GF-D8 (cell line): ENCODE measurements at places on chromosomes 5 and 9.

DNA sequence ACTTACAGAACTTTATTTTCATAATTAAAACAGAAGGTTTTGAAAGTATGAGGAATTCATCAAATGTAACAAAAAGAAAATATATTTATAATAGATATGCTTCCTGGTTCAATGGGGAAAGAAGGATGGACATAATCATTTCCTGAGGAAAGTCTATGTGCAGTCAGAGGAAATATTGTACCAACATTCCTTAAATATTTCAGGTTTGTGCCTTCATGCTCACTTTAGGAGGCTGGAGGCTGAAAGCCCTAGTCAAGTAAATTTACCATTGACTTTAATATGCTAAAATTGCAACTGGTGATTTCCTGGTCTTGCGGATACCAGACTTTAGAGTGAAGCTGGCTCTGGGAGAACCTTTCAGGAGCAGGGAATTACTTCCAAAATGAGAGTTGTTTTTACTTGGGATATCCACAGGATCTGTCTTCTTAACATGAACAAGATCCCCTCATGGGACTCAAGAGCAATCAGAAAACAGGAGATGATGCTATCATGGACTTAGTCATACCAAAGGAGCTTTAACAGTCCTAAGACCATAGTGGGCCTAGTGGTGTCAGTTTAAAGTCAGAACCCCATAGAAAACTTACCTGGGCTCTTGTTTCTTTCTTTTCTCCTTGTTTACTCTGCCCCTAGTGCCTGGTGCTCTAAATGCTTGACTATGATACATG, 762.8 kb upstream of the GRAMD2B start:
- DNase-seq: no peak

GRCh38 chr5:42855386-42855785, 43.7 kb upstream of the SELENOP start:
- no peak for DNase-seq

GRCh38 chr5:142441616-142442015, 116.8 kb upstream of the SPRY4 start:
- no peak for DNase-seq

DNA sequence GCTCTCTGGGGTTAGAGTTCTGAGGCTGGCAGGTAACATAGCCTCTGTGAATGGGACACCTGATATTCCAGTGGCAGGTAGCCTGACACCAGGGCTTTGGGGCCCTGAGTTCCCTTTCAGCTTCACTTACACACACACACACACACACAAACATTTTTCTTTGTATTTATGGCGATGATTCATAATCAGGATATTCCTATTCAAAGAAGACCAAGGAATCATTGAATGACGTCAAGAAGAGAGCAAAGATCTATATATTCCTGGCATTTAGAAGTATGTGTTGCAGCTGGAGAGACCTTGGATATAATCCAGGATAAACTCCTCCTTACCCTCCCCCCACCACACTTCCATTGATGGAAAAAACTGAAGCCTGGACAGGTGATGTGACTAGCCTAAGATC, 7.9 kb upstream of the ENTREP1 start:
- no peak for DNase-seq

DNA sequence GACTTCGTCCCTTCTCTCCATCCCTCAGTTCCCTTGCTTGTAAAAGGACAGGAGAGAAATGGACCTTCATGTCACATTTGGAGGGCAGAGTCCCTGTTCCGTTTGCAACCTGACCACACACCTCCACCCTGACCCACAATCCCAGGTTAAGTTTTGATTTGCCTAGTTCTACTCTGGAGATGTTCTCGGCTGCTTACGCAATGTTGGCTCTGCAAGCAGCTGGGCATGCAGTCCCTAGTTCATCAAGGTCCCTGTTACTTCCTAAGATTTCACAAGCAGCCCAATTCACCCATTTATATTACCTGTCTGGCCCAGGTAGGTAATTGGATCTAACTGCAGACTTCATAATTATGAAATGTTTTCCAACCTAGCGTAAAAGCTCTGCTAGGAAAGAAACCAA, 28.8 kb downstream of the SLIT3 start:
- DNase-seq: no peak

DNA sequence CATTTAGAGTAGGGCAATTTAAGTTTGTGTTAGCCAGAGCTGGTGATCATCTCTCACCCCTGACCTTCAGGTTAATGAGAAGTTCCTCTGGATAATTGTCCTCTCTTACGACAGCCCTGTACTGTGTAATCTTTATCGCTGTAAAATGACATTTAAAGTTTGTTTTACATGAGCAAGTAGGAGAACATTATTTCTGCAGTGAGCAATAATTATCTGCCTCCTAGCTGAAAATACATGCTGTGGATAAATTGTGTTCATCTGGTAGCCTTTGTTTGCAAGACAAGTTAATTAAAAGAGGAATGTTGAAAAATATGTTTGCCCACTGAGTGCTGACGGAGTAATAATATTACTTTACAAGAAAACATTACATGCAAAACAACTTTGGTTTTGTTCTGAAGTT, 1083.8 kb upstream of the NUDT12 start:
- DNase-seq: no peak

GRCh38 chr5:78979909-78980308, 5.2 kb downstream of the ARSB start:
- no peak for DNase-seq

DNA sequence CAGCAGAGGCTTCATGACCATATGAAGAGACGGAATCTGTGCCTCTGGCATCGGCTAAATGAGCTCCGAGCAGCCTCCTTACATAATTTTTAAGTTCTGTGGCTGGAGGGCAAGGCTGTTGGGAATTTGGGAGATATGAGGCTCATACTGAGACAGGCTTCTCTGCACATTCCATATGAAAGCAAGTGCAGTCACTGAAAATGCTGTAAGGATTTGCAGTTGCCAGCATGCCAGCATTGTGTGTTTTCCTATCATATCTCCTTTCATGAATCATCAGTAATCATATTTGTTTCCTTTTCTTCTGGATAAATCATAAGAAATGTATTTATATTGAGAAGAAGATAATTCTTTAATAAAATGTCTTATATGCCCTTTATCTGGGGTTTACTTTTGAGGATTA, 775.4 kb downstream of the SEMA5A start:
- no peak for DNase-seq

DNA sequence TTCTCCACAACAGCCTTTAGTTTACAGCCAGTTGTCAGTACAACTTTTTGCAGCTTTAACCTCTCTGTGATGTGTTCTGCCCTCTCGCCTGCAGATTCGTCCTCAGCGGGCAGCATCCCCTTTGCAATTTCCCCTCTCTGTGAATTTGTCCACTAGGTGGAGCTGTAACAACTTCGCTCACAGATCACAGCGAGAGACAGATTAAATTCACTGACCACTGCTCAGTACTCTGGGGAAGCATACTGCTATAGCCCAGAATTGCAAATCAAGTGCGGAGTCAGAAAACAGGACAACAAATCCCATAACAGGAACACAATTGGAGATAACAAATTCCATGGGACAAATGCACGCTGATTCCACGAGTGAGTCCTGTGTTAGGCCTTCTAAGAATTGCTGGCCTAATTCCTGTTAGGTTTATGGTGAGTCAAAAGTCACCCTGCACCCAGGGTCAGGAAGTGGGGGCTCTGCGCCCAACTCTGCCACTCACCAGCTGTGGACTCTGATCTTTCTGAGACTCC, 2124.9 kb downstream of the MAT2B start:
- no peak for DNase-seq

DNA sequence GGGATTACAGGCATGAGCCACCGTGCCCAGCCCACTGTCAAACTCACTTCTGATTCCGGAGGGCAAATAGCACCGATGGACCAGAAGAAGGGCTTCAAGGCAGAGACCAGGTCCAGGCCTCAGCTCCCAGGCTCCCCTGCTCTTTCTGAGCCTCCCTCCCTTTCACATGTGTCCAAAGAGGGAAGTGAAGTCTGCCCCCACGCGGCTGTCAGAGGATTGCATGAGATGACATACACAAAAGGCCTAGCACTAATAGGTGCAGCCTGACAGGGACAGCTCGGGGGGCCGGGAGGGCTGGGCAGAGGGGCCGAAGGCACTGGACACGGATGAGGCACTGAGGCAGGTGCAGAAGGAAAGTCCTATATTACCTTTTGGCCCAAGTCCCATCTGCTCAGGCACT, 16.1 kb downstream of the FBP1 start:
- peak; percentile 18 for DNase-seq

GRCh38 chr5:42779083-42779482, 22.5 kb downstream of the CCDC152 start:
- no peak for DNase-seq

GRCh38 chr5:111063709-111064322, 7.7 kb upstream of the TSLP start:
- DNase-seq: no peak

DNA sequence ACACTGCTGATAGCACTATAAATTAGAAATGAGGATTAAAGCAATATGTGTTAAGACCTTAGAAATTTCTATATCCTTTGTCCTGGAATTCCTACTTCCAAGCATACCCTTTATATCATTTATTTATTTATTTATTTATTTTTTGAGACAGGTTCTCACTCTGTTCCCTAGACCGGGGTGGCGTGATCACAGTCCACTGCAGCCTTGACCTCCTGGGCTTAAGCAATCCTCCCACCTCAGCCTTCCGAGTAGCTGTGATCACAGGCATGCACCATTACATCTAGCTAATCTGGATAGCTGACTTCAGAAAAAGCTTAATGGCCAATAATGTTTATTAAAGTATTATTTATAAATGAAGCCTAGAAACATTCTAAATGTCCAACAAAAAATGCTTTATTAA, 27.3 kb downstream of the ACO1 start:
- DNase-seq: no peak

DNA sequence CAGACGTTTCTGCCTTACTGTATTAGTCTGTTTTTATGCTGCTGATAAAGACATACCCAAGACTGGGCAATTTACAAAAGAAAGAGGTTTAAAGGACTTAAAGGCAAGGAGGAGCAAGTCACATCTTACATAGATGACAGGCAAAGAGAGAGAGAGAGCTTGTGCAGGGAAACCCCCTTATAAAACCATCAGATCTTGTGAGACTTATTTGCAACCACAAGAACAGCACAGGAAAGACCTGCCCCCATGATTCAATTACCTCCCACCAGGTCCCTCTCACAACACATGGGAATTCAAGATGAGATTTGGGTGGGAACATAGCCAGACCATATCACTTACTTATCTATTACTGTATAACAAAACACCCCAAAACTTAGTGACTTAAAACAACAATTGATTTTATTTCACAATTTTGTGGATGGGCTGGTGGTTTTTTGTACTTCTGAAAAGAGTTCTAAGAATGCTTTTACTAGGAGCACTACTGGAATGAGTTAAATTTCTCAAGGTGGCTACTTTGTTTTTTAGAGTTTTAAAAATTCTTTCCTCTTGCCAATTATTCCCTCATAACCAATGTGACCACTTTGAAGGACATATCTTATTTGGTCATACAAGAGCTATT, 10.3 kb downstream of the RUSC2 start:
- no peak for DNase-seq

GRCh38 chr9:34227445-34227844, 48.6 kb downstream of the UBAP1 start:
- no peak for DNase-seq

GRCh38 chr9:96599298-96599697, 20.3 kb downstream of the CDC14B start:
- no peak for DNase-seq

GRCh38 chr9:135214706-135215105, 127.2 kb downstream of the OLFM1 start:
- DNase-seq: no peak

DNA sequence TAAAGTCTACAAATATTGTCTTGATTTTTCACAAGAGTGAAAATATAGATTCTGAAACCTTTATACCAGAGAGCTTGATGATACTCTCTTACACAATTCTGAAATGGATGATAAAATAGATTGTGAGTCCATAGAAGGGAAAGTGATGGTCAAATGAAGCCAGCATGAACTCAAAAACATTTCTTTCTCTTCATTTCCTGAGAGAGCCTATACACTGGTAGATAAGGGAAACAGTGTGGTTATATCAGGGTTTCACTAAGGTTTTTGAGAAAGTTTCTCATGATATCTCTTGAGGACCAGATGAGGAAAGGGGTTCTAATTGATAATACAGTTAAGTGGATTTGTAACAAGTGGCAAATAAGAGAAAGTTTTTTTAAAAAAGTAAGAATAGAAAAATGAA, 254.1 kb downstream of the PJA2 start:
- no peak for DNase-seq

GRCh38 chr5:139637438-139638089, 10.6 kb upstream of the CXXC5 start:
- DNase-seq: peak; percentile 46

DNA sequence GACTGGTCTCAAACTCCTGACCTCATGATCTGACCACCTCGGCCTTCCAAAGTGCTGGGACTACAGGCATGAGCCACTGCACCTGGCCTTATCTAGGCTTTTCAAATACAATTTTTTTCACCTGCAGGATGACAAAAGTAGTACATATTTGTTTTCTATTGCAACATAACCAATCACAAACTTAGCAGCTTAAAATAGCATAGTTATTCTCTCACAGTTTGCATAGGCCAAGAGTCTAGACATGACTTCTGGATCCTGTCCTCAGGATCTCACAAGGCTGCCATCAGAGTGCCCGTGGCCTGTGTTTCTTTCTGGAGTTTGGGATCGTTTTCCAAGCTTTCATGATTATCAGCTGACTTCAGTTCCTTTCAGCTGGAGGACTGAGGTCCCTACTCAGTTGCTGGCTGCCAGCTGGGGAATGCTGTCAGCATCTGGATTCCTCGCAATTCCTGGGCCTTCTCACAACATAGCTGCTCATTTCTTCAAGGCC, 348.9 kb downstream of the ARHGEF28 start:
- DNase-seq: no peak

DNA sequence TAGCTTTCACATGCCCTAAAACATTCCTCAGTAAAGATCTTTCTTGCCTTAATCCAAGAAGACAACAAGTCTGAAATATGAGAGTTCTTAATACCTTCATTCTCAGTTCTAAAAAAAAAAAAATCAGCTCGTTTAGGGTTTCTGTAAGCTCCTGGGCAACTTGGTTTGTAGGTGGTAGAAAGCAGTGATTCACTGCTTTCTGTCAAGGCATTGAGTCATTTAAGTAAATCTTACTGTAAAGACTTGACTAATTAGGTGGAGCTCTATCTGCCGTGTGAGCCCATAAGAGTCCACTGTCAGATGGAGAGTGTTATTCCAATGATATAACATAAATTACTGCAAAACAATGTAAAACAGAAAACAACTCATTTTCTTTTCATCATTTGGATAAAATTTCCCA, 56.1 kb upstream of the MAST4 start:
- DNase-seq: no peak

DNA sequence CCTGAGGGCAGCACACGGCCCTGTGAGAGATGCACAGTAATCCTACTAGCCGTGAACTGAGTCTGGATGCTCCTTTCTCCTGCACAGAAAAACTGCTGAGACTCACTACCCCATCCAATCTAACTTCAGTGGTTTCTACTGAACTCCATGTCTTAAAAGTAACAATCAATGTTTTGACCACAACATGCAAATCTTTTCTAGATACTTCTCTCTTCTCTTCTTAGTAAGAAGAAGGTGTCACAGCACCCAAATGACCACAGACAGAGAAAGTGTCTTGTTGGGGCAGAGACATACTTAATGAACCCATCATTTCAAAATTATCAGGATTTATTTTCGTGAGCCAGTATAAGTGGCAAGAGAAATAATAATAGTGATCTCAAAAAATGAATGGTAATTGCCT, 285.8 kb upstream of the MEF2C start:
- no peak for DNase-seq

- DNase-seq: peak; percentile 6
Measured at GRCh38 chr5:150461231-150461630, 11.7 kb upstream of the RPS14 start.
